ENCODE measurements at places on chromosomes 6 and 20.

DNA sequence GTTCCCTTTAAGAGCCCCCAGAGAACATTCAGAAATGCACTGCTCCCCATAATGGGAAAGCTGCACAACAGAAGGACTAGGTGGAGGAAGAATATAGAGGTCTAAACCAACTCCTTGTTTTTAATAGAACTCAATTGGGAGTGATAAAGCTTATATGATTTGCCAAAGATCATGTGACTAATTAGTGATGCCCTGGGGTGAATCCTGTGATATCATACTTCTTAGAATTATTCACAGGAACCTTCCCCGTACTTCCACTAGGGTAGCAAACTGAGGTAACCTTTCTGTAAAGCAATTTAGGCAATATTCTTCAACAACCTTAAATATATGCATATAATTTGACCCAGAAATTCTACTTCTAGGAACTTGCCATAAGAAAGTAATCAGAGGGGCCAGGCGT is 84.4 kb downstream of the TFAP2A start:
- no peak for DNase-seq

DNA sequence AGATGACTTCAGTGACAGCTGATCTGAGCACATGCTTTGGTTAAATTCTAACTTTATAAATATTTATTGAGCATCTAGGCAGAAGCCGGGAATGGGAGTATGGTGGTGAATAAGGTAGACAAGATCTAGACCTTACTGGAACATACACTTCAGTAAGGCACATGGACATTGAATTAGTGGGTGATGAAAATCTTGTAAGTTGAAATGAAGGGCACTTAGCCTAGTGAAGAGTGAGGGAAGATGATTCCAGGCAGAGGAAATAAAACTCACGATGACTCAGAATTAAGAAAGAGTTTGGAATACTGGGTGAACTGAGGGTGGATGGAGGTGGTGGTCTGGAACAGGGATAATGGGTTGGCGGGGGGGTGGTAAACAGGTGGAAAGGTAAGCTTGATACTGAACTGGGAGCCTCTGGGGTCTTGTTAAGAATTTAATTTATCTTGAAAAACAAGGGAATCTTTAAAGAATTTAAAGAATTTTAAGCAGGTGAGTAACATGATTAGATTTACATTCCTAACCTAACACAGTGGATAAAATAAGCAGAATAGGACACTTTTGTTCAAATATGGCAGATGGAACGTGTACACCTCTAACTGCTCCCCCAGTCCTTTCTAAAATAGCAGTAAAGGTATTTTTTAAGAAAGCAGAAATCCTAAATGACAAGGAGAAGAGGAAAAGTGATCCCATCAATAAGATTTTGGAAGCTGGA is 75.2 kb upstream of the ARHGAP18 start:
- no peak for DNase-seq

DNA sequence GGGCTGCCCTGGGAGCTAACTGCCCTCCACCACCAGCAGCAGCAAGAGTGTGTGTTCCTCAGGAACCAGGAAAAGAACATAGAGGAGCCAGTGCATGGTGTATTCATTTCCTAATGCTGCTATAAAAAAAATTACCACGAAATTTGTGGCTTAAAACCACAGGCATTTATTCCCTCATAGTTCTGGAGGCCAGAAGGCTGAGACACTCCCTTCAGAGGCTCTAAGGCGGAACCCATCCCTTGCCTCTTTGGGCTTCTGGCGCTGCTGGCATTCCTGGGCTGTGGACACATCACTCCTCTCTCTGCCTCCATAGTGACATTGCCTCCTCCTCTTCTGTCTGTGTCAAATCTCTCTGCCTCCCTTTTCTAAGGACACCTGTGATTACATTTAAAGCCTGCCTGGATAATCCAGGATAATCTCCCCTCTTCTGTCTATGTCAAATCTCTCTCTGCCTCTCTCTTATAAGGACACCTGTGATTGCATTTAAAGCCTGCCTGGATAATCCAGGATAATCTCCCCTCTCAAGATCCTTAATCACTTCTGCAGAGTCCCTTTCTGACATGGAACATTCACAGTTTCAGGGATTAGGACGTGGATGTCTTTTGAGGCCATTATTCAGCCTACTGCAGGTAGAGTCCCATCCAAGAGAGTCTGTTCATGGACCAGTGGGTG is 54.7 kb downstream of the NDUFAF5 start:
- DNase-seq, result no peak

- no peak for DNase-seq
Observed at GRCh38 chr6:139965393-139965792, 590.9 kb upstream of the CITED2 start.

- peak; percentile 73 for DNase-seq
Observed at GRCh38 chr6:137389150-137389704, 105.0 kb downstream of the OLIG3 start.

DNA sequence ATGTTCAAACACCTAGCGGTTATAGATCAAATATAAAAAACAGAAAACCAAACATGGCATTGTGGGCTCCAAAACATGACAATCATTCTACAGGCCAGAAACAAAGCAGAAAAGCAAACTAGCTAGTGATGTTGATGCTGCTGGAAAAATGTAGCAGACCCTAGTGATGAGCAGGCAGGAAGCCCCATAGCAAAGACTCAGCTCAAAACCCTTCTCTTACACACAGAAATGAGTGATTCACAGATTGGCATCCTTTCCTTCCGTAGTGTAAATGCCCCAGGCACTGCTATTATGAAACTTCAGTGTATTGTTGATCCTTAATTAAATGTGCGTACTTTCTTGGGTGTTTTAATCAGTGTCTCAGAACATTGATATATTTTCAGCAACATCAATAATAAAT is 425.1 kb downstream of the UTRN start:
- DNase-seq, result no peak

- DNase-seq, result no peak
Observed at GRCh38 chr20:20706285-20706684, 6.2 kb downstream of the RALGAPA2 start.

All from central memory CD4-positive, alpha-beta T cell (primary cell).